GM19239 (cell line): ENCODE measurements at places on chromosomes 1 and 21.

DNA sequence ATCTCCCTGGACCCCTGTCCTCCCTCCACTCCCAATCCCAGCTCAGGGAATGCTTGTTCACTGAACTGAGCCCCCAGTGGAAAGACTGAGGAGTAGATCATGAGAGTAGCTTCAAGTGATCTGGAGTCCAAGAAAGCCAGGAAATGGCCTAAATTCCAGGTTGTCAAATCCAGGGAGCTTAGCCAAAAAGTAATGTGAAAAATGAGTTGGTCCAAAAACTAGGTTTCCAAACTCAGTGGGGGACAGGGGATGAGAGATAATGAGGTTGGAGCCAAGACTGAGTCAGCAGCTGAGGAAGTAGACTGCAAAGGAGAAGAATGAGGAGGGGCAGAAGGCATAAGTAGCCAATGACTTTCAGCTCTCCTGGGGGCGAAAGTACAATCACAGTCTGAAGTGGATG lies 284.1 kb upstream of the BEND5 start:
- no peak for DNase-seq

- DNase-seq: no peak
These were observed 741 bp downstream of the RGS2 start for GRCh38 chr1:192809307-192810252.

DNA sequence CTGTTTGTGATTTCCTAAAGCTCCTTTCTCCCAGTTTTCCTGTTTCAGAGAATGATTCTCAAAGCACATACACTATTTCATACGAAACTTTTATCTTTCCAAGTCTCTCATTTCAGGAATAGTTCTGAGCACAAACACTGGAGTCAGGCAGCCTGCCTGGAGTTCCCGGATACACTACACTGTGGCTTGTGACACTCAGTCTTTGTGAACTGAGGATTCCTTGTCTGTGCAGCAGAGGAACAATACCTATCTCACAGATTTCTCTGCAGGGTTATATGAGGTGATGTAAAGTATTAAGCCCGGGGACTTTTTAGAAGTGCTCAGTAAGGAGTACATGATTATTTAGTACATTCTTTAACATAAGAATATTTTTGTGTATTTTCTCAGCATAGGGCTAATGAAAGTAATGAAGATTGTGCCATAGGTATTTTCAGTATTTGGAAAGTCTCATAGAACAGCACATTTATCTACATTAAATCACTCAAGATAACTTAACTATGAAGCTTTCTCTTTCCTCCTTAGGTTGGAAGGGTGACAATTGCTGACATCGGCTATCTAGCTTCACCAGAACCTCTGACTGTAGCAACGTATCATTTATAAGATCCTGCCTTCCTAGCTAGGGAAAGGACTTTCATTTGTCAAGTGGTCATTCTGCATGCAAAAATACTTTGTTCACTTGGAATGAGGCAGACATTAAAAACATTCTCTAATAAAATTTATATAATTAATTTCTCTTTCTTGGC lies 12.9 kb downstream of the GBP2 start:
- DNase-seq: no peak

GRCh38 chr21:27536319-27536718 lies 569.4 kb upstream of the ADAMTS5 start:
- no peak for DNase-seq
